ENCODE measurements at places on chromosomes 5 and 9.

DNA sequence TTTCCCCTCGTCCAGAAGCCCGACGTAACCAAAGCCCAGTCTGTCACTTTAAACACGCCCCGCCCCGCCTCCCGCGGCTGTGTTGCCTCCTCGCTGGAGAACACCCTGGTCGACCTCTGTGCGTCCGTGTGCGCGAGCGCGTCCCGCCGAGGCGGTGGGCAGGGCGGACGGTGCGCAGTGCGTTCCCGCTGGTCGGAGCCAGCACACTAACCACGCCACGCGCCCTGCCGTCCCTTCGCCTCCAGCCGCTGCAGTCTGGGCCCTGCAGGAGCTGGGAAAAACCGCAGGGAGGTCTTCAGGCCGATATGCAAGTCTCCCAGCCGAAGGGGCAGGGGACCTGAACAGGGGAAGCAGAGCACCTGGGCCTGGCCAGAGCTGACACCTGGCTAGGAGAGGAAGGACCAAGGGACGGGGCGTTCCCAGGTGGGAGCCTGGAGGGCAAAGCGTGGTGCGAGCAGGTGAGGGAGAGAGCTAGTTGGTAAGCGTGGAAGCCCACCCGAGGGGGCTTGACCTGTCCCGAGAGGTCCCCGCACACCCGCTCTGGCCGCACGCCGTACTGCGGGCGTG, 1.3 kb upstream of the PHPT1 start:
- DNase-seq = peak; percentile 61

DNA sequence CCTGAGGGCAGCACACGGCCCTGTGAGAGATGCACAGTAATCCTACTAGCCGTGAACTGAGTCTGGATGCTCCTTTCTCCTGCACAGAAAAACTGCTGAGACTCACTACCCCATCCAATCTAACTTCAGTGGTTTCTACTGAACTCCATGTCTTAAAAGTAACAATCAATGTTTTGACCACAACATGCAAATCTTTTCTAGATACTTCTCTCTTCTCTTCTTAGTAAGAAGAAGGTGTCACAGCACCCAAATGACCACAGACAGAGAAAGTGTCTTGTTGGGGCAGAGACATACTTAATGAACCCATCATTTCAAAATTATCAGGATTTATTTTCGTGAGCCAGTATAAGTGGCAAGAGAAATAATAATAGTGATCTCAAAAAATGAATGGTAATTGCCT, 285.8 kb upstream of the MEF2C start:
- no peak for DNase-seq

GRCh38 chr9:119273984-119274665, 95.1 kb downstream of the BRINP1 start:
- no peak for DNase-seq

GRCh38 chr5:59069438-59070079, 486.7 kb downstream of the RAB3C start:
- DNase-seq = no peak

DNA sequence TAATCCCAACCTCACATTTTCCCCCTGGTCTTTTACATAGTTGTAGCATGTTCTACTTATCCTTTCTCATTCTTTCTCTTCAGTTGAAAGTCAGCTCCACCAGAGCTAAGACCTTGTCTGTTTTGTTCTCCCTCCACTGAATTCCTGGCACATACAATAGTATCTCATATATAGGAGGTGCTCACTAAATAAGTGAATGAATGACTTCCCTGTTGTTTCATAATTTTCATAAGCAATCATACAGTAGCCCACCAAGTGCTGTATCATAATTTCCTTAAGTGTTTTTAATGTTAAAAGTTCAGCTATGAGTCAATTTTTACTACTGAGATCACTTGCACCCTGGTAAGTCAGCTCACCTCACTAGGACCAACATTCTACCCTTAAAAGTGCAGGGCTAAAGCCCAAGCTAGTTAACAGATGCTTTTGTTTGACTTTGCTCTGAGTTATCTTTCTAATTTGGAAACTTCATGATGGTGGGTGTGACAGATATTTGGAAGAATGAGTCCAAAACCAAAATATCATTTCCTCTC, 27.6 kb downstream of the TMEM245 start:
- no peak for DNase-seq

- no peak for DNase-seq
These were observed 18.9 kb downstream of the TCF7 start for GRCh38 chr5:134133188-134133994.

DNA sequence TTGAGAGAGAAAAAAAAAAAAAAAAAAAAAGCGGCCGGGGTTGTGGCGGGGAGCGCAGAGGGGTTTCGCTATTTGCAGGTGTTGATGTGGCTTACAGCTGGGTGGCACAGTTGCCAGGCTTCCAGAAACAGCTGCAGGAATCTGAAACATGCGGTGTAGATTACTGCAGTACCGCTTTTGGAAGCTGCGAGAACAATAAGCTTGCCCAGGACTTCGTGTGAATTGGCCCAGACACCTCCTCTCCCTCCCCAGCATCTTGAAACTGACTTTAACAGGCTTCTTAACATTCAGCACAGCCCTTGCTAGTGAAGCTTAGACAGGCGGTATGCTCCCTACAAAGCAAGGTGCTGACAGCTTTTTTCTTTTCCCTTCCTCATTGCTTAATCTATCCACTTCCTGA, 104.0 kb downstream of the ATP10B start:
- no peak for DNase-seq

GRCh38 chr5:15807871-15808270, 307.9 kb downstream of the FBXL7 start:
- no peak for DNase-seq

DNA sequence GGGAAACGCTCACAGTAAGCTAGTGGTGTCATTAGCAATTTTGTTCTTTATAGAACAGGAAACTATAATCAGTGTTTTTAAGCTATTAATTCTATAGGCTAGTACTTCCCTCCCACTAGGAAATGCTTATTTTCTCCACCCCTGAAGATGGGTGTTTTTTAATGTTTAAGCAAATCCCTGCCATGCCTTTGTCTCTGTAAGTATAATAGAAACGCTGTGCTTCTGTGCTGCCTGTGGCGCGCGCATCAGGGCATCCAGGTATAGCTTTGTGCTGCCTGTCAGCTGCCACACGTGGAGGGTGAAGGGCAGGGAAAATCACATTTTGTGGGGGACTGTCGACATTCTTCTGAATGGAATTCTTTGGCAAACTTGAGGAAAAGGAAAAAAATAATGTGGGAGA, 217.5 kb downstream of the RAB3C start:
- DNase-seq = no peak

DNA sequence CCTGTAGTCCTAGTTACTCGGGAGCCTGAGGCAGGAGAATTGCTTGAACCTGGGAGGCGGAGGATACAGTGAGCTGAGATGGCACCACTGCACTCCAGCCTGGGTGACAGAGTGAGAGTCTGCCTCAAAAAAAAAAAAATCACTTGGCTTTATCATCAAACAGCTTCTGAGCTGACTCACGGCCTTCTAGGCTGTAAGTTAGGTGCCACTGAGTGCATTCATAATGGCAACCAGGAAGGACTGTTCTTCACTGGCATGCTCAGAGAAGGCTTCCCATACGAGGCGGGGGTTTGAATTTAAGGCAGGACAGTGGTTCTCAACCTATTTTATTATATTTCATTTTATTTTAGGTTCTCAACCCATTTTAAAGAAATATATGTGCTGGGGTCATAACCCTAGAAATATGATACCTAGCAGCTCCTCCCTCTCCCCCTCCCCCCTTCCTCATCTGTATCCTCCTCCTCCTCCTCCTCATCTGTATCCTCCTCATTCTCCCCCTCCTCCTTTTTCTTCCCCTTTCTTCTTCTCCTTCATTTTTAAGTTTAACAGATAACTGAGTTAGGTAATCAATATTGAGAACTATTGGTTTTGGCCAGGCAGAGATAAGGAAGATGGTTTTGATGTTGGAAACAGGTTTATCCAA, 19.0 kb upstream of the LHFPL2 start:
- no peak for DNase-seq

DNA sequence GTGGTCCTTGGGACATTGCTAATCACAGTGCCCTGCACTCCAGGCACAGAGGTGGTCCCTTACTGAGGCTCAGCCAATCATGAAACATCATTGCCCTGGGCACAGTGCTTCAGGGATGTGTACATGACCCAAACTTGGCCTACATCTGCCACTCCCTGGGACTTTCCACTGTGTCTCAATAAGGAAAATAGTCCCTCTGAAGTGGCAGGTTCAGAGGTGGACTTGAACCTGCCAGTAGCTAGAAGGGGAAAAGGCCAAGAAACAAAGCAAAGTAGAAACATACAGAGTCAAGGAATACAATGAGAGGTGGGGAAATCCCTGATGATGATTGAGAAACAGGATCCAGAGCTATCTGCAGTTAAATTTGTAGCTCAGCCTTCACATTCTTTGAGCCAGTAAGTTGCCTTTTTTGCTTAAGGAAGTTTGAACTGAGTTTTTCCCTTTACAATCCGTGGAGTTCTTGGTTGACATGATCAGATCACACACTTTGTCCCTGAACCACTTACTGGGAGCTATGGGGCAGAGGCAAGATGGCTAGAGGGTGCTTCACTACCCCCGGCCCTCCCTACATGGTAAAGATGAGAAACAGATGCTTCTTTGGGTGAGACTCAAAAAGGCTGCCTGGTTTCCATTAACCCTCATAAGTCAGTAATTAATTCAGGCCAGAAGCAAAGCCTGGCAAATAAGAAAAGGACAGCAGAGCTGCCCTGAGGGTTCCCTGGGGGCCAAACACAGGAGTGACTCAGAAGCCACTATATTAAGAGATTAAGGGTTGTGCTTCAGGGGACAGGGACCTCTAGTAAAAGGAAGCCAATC, 57.6 kb downstream of the SH3TC2 start:
- DNase-seq = no peak

DNA sequence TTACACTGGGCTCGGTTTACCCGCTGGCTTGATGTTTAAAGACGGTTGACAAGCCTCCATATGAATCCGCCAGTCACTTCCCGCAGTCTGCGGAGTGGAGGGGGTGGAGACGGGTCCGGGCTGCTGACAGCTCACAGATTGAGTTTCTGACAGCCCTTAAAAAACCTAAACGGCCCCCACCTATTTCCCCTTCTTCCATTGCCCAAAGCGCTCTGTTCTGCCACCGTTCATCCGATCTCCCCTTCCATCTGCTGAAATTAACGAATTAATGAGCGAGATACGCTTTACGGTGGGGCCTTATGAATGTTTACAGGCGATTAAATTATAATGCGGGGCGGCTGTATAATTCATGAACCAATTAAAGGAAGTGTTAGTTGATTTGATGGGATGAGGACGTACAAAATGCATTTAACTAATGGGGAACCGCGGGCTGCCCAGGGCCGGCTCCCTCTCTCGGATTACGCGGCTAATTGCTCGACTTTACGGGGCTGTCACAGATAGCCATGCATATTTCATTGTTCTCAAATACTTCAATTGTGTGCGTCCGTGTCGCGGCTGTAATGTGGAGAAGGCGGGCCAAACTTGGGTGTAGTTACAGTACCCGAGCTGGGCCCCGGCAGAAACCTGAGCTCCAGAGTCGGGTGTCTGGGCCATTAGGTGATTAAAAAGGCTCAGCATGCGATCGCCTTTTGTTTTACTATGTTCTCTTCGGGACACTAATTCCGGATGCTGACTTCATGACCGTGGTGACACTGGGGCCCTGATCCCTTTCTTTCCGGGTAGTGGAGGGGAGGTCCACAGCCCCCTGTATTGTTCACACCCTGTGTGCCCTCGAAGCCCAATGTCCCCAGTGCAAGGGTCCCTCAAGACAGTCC, 74.9 kb downstream of the GTF3C4 start:
- DNase-seq = no peak

DNA sequence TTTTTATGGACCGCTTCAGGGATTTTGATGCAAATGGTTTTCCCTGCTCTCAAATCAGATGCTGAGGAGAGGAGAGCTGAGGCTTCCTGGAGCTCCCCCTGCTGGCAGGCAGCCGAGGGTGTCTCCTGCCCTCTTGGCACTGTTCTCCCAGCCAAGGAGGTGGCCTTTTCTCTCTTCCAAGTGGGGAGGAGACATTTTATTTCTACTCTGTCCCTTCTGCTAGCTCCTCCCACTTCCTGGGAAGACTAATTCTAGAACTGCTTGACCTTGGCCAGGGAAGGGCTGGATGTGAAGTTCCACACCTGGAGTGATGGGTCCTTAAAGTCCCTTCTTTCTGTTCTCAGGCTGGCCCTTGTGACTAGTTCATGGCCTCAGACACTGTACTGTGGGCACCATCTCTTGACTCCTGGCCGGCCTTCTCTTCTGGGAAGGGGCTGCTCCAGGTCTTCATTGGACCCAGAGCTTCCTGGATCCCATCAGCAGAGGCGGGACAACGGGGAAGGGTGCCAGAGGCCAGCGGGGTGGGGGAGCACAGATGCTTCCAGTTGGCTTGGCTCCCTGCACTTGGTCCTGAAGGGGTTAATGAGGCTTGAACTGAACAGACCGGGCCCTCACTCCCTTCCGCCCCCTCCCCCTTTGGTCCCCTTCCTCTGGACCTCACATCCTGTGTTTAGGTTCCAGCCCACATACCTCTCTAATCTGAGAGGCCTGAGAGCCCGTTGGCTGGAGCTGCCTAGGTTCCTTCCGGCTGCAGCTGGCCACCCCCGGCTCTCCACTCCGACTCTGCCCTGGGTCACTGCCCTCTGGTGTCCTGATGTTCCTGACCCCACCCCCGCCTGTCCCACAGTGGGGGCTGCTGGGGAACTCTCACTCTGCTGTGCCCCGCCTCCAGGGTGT, 32.1 kb downstream of the PTPA start:
- peak; percentile 56 for DNase-seq

GRCh38 chr5:56595566-56595965, 219.8 kb upstream of the MAP3K1 start:
- DNase-seq = no peak

GRCh38 chr5:35458824-35459207, 158.8 kb upstream of the SPEF2 start:
- no peak for DNase-seq

DNA sequence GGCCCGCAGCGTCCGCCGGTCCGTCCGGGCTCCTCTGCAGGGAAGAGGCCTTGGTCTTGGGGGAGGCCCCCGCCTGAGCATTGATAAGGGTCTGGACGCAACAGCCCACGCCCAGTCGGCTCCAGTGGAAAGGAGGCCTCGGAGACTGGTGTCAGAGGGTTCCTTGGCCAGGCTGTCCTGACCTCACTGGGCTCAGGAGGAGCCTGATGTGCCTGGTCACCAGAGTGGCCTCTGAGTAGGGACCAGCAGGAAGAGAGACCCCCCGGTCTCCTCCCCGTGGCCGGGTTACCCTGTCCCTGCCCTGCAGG, 13.2 kb downstream of the LMX1B start:
- no peak for DNase-seq

DNA sequence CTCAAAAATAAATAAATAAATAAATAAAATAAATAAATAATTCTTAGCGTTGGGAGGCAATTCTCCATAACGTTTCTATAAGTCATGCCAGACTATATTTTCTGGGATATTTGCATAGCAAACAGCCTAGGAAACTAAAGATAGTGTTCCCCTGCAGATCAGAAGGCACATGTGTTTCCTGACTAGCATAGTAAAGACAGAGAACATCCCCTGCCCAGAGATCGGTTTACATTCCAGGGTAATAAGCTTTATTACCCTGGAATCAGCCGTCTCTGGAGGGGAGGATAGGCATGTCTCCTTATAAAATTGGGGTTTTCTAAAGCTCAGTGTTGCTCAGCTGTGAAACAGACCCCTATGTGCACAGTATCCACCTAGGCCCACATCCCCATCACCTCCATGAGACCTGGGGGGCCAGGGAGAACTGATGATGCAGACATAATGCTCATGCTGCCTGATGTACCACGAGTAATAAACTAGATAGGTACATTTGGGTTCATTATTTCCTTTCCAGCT, 36.9 kb upstream of the IFNK start:
- DNase-seq = no peak

Measured in stimulated activated CD8-positive, alpha-beta memory T cell treated with anti-CD3 and anti-CD28 coated beads, Interleukin-7, amount 100 ng/mL, for 4 hours (primary cell).